ENCODE measurements at places on chromosomes 7 and 10. TPM values are rescaled to one million over a fixed set of nuclear protein-coding genes. Genes with fewer than 3 reads are reported as not detected.

UNC5B gene
- total RNA-seq = 6.3 TPM

RBP3 gene
- total RNA-seq = not detected

TSPAN13 gene
- 39.1 TPM for total RNA-seq

FKBP6 gene
- under 0.01 TPM for total RNA-seq

ASIC3 gene
- not detected for total RNA-seq

LMOD2 gene
- total RNA-seq = 34.4 TPM

AGAP6 gene
- total RNA-seq = 1.0 TPM

AMPH gene
- total RNA-seq = 9.4 TPM

ACTA2 gene
- 314 TPM for total RNA-seq

SH2D4B gene
- under 0.01 TPM for total RNA-seq

PARD3 gene
- total RNA-seq = 88.7 TPM

DDIT4 gene
- 87.2 TPM for total RNA-seq

RBM20 gene
- 6.3 TPM for total RNA-seq

ASL gene
- 7.3 TPM for total RNA-seq

ELAPOR2 gene
- 7.8 TPM for total RNA-seq

C7orf57 gene
- total RNA-seq = not detected

MNX1 gene
- not detected for total RNA-seq

ANLN gene
- 9.9 TPM for total RNA-seq

NEUROG3 gene
- total RNA-seq = not detected

UNCX gene
- total RNA-seq = not detected

WAC gene
- total RNA-seq = 78.3 TPM

FAM25C gene
- not detected for total RNA-seq

PRPS1L1 gene
- total RNA-seq = not detected

OR2A12 gene
- not detected for total RNA-seq

EN2 gene
- total RNA-seq = under 0.01 TPM

VSTM4 gene
- 40.7 TPM for total RNA-seq

MSMB gene
- total RNA-seq = not detected

SPDYE2B gene
- total RNA-seq = not detected

TMEM213 gene
- not detected for total RNA-seq

CXCL12 gene
- total RNA-seq = 83.5 TPM

PTPRE gene
- total RNA-seq = 7.8 TPM

CPXM2 gene
- 0.52 TPM for total RNA-seq

EPHA1 gene
- total RNA-seq = 0.52 TPM

ASZ1 gene
- total RNA-seq = not detected

HOXA5 gene
- 4.2 TPM for total RNA-seq

SLC13A1 gene
- total RNA-seq = not detected

AKR1C1 gene
- total RNA-seq = 9.9 TPM

CPED1 gene
- total RNA-seq = 14.6 TPM

MLLT10 gene
- 43.3 TPM for total RNA-seq

SLC26A4 gene
- 0.52 TPM for total RNA-seq

HGF gene
- total RNA-seq = 4.7 TPM

GLCCI1 gene
- 15.1 TPM for total RNA-seq

RPS24 gene
- total RNA-seq = 2,668 TPM

SFMBT2 gene
- total RNA-seq = 12.5 TPM

All from skeletal muscle tissue (tissue), 5 donors.